ENCODE measurements at places on chromosomes 12 and 14. TPM values are rescaled to one million over a fixed set of nuclear protein-coding genes. Genes with fewer than 3 reads are reported as not detected.

Gene HNRNPA1
- 741 TPM for polyA plus RNA-seq

Gene TFCP2
- polyA plus RNA-seq = 20.8 TPM

Gene TNFRSF1A
- polyA plus RNA-seq = 231 TPM

Gene TMED8
- 5.7 TPM for polyA plus RNA-seq

Gene COL2A1
- not detected for polyA plus RNA-seq

Gene MLF2
- polyA plus RNA-seq = 241 TPM

Gene SERPINA4
- polyA plus RNA-seq = not detected

Gene P2RX2
- not detected for polyA plus RNA-seq

Gene TSHR
- not detected for polyA plus RNA-seq

Gene ADAM21
- 0.26 TPM for polyA plus RNA-seq

Gene CD163
- polyA plus RNA-seq = not detected

Gene CMKLR1
- 0.12 TPM for polyA plus RNA-seq

Gene TRHDE
- polyA plus RNA-seq = 90.7 TPM

Gene BTBD7
- 22.4 TPM for polyA plus RNA-seq
